ENCODE measurements at places on chromosomes 7 and 10. TPM values are rescaled to one million over a fixed set of nuclear protein-coding genes. Genes with fewer than 3 reads are reported as not detected.

GRCh38 chr10:117360994-117361667 lies 14.1 kb downstream of the PDZD8 start:
- no peak overlapping the region for H3K27ac ChIP-seq
- H3K4me1 ChIP-seq = peaks cover 11% of the 10 kb centered on the region
- no peak for DNase-seq
- no peaks in the 10 kb centered on the region for H3K27me3 ChIP-seq

DNA sequence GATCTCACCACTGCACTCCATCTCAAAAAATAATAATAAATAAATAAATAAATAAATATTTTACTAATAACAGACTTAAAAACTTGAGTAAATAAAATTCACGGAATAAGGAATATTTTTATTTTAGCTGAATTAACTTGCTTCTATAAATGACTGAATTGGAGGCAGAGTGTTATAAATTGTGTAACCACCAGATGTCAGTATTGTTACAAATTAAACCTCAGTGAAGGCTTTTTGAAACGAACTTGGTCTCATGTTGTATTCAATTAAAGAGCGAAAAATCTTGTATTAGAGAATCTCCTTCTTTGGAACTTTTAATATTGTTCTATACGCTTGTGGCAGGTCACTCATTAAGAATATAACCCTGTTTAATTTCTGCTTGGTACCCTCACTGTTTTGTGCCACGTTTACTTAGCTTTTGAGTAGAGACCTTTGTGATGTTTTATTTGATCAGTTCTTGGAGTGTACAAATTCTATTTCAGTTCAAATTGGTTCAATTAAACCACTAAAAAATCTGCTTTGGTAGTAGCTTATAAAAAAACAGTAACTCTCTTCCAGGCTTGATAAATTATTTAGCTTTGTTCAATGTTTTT lies 45.6 kb upstream of the SCIN start:
- H3K27me3 ChIP-seq = peaks cover 4% of the 10 kb centered on the region
- no peaks in the 10 kb centered on the region for H3K36me3 ChIP-seq
- H3K4me3 ChIP-seq = no peak overlapping the region
- H3K4me1 ChIP-seq = no peaks in the 10 kb centered on the region
- DNase-seq = peak; percentile 48
- H3K27ac ChIP-seq = no peak overlapping the region

DNA sequence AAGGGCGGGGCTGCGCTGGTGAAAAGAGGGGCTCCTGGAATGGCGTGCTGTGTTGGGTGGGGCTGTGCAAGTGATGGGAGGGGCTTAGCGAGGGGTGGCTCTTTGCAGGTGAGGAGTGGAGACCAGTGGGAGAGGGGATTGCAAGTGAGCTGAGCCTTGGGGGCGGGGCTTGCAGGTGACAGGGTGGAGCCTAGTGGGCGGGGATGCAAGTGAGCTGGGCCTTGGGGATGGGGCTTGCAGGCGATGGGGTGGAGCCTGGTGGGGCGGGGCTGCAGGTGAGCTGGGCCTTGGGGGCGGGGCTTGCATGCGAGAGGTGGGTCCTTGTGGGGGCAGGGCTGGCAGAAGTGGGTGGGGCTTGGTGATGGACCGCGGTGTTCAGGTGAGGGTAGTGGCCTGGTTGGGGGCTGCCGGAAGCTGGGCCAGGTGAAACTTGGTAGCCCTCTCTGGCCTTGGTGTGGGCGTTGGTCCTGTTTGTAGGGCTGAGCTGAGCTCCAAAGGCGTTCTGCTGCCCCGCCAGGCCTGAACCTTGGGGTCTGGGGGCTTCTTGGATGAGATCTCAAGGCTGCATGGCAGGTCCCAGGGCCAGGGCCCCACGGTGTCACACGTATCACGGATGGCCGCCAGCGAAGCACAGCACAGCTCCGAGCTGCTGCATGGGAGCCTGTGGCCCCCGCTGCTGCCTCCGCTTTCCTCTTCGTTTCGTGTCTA lies 743 bp upstream of the PITRM1 start:
- H3K27me3 ChIP-seq = peaks cover 6% of the 10 kb centered on the region
- peak overlapping the region; percentile 19 for H3K4me3 ChIP-seq
- DNase-seq = no peak
- H3K4me1 ChIP-seq = peaks cover 22% of the 10 kb centered on the region

DNA sequence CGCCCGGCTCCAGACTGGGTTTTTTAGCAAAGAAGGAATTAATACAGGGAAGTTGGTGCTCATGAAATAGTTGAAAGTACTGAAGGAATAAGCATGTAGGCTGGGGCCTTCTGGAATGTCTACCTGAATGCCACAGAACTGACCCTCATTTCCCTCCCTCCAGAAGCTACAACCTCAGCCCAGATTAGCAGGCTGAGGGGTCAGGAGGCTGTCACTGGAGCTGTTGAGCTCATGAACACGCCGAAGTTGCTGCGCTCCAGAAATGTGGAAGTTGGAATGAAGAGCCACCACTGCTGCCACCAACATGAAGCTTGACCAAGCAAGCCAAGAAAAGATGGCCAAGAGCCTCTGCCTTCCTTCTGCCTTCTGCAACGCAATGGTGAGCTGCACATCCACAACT lies 52.2 kb upstream of the KMT2E start:
- no peak for DNase-seq
- H3K4me3 ChIP-seq = no peak overlapping the region
- H3K4me1 ChIP-seq = no peaks in the 10 kb centered on the region
- H3K27me3 ChIP-seq = no peaks in the 10 kb centered on the region
- H3K36me3 ChIP-seq = peaks cover 24% of the 10 kb centered on the region

DNA sequence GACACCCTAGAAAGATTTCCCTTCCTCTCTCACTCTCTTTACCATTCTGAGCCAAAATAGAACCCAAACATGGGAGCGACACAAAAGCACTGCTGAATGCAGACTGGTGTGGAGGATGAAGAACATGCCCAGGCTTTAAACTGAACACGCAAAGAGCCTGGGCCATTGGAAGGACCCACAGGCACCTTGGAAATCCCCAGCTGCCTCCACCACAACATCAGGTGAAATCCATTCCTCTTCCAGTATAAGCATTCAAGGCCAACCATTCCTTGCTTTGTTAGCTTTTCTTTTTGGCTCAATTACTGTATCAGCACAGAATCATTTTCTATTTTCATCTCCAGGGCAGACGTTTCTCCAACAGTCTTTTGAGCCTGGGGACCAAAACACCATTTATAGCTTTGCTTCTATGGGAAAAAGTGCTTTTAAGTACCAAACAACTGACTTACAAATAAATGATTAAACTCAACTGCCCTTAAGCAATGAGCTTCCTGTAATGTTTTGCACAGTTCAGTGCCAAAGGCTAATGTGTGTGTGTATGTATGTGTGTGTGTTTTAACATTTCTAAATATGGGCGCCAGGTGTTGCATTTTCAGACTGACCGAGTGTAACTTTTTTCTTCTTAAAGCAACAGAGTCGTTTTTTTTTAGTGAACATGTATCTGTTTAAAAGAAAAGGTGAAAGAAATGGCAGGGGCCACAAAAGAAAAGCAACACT lies 16.2 kb upstream of the BLNK start:
- no peaks in the 10 kb centered on the region for H3K4me1 ChIP-seq
- no peak overlapping the region for H3K27ac ChIP-seq
- H3K36me3 ChIP-seq = no peaks in the 10 kb centered on the region
- H3K27me3 ChIP-seq = peaks cover 6% of the 10 kb centered on the region

DNA sequence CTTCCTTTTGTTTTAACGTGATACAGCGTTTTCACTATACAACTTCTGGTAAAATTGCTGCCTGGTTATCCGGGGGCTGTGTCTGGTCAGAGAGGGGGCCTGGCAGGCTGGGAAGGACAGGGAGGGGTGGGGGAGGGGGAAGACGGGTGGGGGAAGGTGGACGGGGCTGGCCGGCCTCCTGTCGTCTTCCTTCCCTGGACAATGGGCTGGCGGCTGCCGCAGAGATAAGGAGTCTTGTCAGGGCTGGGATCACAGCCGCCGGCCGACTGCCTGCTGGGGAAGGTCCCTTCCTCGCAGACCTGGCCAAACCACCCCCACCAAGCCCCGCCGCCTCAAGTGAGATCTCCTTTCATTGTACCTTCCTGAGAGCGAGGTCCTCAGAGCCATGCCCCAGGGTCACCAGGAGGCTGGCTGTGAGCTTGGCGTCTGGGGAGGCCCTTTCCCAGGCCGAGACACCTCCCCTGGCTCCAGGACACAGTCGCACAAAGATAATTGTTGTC lies 151.2 kb upstream of the TNRC18 start:
- no peak for DNase-seq
- peaks cover 3% of the 10 kb centered on the region for H3K27me3 ChIP-seq
- H3K36me3 ChIP-seq = no peaks in the 10 kb centered on the region
- H3K4me1 ChIP-seq = peaks cover 11% of the 10 kb centered on the region
- no peak overlapping the region for H3K27ac ChIP-seq

DNA sequence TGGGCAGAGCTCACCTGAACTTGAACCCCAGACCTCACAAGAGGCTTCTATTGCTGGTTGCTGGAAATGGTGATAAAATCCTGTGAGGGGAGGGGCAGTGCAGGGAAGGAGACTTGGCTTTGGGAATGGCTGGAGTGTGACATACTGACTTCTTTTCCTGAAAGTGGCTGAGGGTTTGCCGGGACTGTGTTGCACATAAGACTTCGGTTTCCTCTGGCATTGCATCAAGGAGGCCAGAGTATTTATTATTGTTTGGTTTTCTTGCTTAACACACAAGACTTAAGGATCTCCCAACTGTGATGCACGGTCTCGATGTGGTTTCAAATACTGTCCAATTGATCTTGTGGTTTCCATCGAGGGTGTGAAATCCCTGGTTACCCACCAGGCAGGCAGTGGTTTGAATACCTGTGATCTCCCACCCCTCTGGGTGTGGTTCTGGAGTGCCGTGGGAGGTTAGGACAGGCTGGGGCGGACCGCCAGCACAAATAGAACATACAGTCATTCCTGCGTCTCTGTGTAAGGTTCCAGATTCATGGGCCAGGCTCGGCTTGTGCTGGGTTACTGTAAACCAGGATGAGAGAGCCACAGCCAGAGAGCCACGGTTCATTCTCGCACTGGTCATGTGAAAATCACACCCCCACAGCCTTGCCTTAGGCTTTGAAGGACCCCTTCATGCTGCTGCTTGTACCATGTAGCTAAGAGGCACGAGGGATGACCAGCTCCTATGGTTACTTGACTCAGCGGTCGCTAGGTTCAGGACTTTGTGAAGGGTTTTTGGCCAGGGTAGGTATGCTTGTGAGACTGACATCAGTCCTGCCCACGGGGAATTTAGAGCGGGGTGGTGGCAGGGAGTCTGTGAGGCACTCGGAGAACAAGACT lies 39.2 kb downstream of the WBP1L start:
- no peak overlapping the region for H3K4me3 ChIP-seq
- no peaks in the 10 kb centered on the region for H3K36me3 ChIP-seq
- H3K27me3 ChIP-seq = no peaks in the 10 kb centered on the region
- H3K27ac ChIP-seq = no peak overlapping the region
- no peak for DNase-seq
- no peaks in the 10 kb centered on the region for H3K4me1 ChIP-seq

DNA sequence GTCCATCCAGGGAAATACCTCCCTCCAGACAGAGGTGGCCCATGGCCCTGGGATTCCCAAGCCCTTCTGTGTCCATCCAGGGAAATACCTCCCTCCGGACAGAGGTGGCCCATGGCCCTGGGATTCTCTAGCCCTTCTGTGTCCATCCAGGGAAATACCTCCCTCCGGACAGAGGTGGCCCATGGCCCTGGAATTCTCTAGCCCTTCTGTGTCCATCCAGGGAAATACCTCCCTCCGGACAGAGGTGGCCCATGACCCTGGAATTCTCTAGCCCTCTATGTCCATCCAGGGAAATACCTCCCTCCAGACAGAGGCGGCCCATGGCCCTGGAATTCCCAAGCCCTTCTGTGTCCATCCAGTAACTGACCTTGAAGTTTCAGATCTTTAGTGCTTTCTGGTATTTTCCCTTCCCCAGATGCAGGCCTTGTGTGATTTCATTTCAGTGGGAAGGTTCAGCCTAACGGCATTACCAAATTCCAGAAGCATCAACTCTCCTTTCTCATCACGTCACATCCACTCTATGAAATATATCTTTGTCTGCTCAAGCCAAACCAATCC lies 28.8 kb upstream of the DIP2C start:
- no peak overlapping the region for H3K27ac ChIP-seq
- no peaks in the 10 kb centered on the region for H3K36me3 ChIP-seq
- H3K4me3 ChIP-seq = no peak overlapping the region
- DNase-seq = no peak
- H3K4me1 ChIP-seq = no peaks in the 10 kb centered on the region

DNA sequence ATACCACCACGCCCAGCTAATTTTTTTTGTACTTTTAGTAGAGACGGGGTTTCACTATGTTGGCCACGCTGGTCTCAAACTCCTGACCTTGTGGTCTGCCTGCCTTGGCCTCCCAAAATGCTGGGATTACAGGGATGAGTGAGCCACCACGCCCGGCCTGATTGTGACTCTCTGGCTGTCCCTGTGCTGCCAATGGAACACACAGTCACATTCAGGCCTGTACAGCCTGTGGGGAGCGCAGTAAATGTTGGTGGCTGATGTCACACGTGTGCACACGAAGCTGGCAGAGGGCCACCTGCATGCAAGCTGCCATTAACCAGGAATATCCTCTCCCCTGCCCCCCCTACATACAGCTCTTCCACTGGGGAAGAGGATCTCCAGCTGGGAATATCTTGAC lies 22.1 kb downstream of the POLL start:
- H3K4me1 ChIP-seq = peaks cover 20% of the 10 kb centered on the region
- no peak overlapping the region for H3K4me3 ChIP-seq
- H3K27ac ChIP-seq = no peak overlapping the region
- DNase-seq = no peak
- peaks cover 18% of the 10 kb centered on the region for H3K27me3 ChIP-seq

DNA sequence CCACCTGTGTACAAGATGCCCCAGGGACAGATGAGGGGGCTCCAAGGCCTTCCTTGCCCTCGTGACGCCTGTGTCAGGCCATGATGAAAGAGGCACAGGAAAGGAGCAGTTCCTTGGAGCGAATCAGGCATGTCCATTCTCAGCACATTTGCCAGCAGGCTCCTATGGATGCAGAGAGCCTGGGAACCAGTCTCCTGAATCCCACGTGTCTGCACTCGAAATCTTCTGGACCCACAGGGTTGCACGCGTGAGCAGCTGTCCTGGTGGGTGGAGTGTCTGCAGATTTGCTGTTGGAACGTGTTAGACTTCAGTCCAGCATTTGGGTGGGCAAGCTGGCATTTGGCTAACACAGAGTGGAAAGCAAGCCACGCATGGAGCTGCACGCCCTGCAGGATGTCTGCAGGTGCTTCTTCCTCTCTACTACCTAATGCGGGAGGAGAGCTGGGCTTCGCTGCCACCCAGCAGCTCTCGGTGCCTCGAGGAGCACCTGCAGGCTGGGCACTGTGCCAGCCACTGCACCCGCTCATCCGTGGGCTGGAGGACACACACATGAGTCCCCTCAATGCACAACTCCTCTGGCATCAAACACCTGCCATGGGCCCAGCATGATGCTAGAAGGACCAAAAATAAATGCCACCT lies 140.7 kb downstream of the PAXIP1 start:
- no peaks in the 10 kb centered on the region for H3K27me3 ChIP-seq
- H3K4me3 ChIP-seq = no peak overlapping the region
- H3K4me1 ChIP-seq = no peaks in the 10 kb centered on the region
- H3K36me3 ChIP-seq = no peaks in the 10 kb centered on the region

The PRTFDC1 gene
- not detected for polyA plus RNA-seq

The TMEM229A gene
- polyA plus RNA-seq = not detected

The CPA2 gene
- not detected for polyA plus RNA-seq

The NUTM2A gene
- 0.05 TPM for polyA plus RNA-seq

The HOXA9 gene
- not detected for polyA plus RNA-seq

The SFRP5 gene
- polyA plus RNA-seq = not detected
